ENCODE measurements at places on chromosomes 1 and 21.

DNA sequence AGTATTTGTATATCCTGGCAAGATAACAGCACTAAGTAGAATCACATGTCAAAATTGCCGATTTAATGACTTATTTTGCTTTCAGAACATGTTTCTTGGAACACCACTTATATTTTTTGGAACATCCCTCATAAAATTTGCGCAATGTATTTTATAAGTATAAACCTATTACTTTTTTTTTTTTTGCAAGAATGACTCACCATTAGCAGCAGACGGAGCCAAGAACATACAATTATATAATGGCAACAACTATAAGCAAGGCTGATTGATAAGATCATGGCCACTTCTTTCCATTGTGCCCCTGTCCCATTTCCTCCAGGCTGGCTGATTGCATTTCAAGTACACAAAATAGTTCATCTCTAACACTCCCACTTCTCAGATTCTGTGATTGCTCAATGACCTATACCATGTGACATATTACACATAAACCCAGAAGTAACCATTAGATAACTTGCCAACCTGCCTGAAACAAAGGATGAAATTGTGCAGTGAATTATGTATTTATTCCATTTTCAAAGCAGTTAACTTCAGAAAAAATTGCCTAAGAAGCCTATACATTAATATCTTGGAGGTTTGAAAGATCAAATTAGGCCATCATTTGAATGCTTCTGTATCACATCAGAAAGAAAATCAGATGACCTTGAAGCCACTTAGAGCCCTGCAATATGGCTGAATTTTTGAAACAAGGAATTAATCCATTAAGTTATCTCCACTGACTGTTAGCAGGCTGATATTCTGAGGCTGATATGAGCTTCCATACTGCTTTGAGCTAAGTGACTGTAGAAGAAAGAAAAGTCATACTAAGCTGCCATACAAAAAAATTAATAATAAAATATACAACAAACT lies 77.8 kb upstream of the PRMT6 start:
- no peak for DNase-seq

DNA sequence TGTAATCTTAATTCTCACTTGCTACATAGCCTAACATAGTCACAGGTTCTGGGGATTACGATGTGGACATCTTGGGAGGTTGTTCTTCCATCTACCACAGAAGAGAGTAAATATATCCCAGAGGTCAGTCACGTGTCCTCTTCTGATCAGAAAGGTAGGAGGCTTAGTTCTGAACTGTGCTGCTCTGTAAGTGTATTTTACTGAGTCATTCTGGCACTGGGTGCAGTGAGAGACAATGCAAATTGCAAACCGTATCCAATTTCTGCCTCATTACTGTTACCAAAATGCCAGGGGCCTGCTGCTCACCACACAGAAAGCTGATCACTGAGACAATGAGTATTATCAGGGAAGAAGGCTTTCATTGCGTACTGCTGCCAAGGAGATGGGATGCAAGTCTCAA lies 104.0 kb downstream of the GABPA start:
- no peak for DNase-seq

DNA sequence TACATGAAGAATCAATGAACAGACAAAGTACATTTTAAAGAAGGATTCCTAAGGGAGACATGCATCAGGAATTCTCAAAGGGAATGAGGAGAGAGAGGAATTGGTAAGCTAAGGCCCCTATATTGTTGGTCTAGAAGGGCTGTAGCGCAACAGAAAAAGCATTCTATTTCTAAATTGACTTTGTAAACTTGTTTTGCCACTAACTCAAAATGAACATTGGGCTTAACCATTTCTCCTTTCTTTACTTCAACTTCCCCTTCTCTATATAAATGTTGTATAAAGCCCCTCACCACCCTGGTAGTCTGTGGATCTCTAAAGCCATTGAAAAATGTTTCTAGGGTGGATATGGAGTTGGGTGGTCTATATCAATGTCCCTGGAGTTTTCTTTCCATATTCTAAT lies 20.4 kb upstream of the OR6N2 start:
- no peak for DNase-seq

GRCh38 chr1:226666692-226667091 lies 72.4 kb downstream of the ITPKB start:
- DNase-seq: no peak

GRCh38 chr1:169648709-169649108 lies 18.8 kb upstream of the SELP start:
- DNase-seq: no peak

- DNase-seq: no peak
These were observed 210.6 kb upstream of the IRF2BP2 start for GRCh38 chr1:234820597-234820996.

DNA sequence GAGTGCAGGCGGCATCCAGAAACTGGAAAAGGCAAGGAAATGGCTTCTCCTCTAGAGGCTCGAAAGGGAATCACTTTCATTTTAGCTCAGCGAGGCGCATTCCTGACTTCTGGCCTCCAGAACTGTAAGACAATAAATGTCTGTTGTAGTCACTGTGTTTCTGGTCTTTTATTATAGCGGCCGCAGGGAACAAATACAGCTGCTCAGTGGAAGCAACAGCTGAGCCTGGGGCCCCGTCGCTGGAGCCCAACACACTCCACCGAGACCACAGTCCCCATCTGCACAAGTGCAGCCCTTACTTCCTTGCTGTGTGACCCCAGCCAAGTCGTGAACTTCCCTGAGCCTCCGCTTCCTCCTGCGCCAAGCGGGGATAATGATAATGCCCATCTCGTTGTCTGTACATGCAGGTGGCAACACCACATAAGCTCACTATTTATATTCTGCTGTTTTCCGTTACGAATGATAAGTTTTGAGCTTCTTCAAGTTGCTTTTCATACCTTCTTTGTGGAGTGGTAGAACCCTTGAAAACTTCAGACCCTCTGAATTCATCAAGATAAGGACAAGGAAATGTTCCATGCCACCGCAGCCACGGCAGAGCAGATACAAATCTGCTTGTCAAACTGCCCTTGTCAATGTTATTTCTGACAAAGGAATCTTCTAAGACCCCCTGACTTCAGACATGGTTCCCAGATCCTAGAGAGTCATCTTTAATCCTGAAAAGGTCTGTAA lies 3.2 kb upstream of the LAPTM5 start:
- DNase-seq: no peak

- DNase-seq: peak; percentile 32
These were observed 242.3 kb downstream of the PBX1 start for GRCh38 chr1:164801246-164801731.

DNA sequence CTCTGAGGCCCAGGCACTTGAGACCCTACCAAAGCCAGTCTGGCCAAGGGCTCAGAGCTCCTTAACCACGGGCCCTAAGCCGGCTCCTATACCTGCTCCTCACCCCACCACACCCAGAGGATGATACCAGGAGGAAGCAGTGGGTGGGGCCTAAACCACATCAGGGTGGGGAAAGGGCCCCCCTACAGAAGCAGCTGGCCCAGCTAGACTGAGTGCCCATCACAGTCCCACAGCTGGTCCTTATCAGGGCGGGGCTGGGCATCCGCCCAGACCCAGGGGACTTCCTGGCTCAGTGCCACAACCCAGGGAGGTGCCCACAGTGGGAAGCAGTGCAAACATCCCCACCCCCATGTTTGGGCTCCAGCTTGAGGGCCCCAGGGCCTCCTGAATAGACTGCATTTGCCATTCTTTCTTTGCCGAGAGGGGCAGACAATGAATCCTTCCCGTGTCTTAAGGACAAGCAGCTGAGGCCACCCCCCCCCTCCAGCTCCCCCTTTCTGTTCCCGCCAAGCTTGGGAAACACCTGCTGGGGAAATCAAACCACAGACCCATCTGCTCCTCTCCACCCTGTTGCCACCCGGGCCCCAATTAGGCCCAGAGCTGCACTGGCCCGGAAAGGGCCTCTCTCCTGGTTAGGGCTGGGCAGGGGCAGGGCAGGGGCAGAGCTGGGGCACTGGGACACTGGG lies 6.2 kb downstream of the E2F2 start:
- peak; percentile 53 for DNase-seq

GRCh38 chr1:206495011-206495461 lies 12.3 kb upstream of the RASSF5 start:
- peak; percentile 25 for DNase-seq

DNA sequence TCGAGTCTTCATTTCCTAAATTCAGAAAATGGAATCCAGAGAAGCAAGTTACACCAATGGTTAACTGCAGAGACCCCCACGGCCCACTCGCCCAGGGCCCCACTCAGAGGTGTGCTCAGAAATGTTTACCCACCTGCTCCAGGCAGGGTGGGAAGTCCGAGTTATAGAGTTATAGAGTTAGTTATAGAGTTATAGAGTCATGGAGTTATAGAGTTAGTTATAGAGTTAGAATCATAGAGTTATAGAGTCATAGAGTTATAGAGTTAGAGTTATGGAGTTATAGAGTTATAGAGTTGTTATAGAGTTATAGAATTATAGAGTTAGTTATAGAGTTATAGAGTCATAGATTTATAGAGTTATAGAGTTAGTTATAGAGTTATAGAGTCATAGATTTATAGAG lies 31.7 kb downstream of the UBASH3A start:
- DNase-seq: no peak

GRCh38 chr1:86997538-86997937 lies 83.1 kb downstream of the HS2ST1 start:
- no peak for DNase-seq

GRCh38 chr1:165738794-165739193 lies 29.9 kb downstream of the TMCO1 start:
- no peak for DNase-seq

- DNase-seq: no peak
These were observed 136.0 kb upstream of the CYYR1 start for GRCh38 chr21:26709090-26709489.

GRCh38 chr1:79895573-79895972 lies 889.0 kb upstream of the ADGRL4 start:
- DNase-seq: no peak

- DNase-seq: no peak
These were observed 141.7 kb upstream of the NRIP1 start for GRCh38 chr21:15206514-15206913.

DNA sequence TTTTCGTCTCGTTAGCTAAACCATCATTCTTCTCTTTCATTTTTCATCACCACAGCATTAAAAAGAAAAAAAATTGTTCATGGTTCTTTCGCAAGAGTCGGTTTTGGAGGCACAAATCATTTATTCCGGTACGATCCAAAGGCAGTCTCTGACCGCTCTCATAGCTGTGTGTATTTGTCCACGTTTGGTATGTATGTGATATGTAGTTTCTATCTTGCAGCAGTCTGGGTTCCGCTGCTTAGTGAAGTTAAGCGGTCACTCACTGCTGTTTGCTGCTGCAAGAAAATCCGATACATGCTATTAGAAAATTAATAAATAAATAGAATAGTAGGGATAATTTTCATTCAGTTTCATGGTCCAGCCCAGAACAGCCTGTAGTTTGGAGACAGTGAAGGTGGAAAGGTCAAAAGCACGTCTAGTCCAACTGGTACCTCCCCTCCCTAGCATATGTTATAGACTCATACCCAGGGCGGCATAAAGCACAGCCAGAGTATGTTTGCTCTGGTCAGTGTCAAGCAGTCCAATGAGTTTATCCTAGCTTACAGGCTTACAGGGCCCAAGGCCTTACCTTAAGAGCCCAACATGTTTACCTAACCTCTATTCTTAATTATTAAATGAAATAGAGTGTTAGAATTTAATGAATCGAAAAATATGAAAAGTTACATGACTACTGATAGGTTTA lies 2.5 kb downstream of the FMN2 start:
- DNase-seq: no peak

DNA sequence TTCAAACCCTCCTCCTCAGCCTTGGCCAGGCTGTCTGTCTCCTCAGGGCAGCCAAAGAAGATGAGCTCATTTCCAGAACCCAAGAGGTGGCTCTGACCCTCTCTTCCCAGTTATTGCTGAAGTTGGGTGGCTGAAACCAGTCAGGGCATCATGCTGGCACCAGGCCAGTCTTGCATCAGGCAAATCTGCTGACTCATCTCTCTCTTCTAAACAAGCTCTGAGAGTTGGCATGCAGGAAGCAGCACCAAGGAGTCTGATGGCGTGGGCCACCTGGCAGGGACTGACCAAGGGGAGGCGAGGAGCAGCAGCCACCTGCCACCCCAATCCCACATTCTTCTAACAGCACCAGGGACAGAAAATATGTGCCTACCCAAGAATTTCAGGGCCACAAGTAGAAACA lies 104.8 kb upstream of the ATP1A1 start:
- peak; percentile 59 for DNase-seq

GRCh38 chr1:2840036-2840809 lies 38.7 kb upstream of the TTC34 start:
- DNase-seq: no peak

DNA sequence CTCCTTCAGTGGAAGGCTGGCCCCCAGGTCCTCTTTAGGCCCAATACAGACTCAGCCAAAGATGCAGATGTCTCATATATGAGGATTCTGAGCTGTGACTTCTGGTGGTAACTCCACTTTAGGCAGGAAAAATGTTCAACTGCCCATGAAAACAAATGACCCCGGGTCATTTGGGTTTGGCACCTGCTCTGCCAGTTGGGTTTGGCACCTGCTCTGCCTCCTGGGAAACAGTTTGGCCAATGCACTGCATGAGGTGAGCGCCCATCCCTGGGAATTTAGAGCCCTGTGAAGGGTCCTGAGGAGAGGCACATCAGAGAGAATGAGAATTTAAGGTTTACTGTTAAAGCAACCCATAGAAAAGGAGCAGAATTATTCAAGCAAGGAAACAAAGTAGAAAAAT lies 45.3 kb downstream of the B3GALT5 start:
- no peak for DNase-seq

DNA sequence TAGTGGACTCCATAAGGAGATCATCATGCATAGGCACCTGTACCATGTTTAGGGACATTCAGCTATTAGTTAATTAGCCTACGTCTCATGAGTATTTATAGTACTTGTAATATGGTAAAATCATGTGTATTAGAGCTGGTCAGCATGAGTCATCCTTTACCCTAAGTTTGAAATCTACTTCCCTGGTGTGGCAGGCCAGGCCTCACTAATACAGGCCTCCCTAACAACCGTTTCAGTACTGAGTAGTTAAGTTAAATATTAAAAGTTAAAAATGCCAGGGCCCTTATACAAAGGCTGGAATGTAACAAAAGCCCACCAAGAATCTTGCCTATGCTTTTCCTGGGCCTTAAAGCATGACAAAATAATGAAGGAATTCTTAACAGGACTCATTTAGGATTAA lies 356.3 kb upstream of the DPYD start:
- DNase-seq: no peak

All from posterior cingulate gyrus (tissue), 11 donors.